HFFc6 (cell line): ENCODE measurements at places on chromosomes 5 and 9. TPM values are rescaled to one million over a fixed set of nuclear protein-coding genes. Genes with fewer than 3 reads are reported as not detected.

Gene RASGEF1C
- total RNA-seq = not detected in 3 replicates

Gene FOXD4L4
- total RNA-seq = not detected in 3 replicates

GRCh38 chr5:102119252-102119651, 176.8 kb downstream of the SLCO4C1 start:
- no peak for DNase-seq
- no peak overlapping the region for H3K27ac ChIP-seq
- no peak overlapping the region for H3K4me3 ChIP-seq
- no peaks in the 10 kb centered on the region for H3K36me3 ChIP-seq
- H3K4me1 ChIP-seq = no peaks in the 10 kb centered on the region

- no peaks in the 10 kb centered on the region for H3K4me1 ChIP-seq
- peaks cover 7% of the 10 kb centered on the region; the same call in 1 of the 2 replicates for H3K36me3 ChIP-seq
- H3K27ac ChIP-seq = no peak overlapping the region
- peaks cover 5% of the 10 kb centered on the region for H3K27me3 ChIP-seq
- H3K4me3 ChIP-seq = no peak overlapping the region
Observed at GRCh38 chr5:66222455-66222854, 78.4 kb downstream of the SREK1 start.

DNA sequence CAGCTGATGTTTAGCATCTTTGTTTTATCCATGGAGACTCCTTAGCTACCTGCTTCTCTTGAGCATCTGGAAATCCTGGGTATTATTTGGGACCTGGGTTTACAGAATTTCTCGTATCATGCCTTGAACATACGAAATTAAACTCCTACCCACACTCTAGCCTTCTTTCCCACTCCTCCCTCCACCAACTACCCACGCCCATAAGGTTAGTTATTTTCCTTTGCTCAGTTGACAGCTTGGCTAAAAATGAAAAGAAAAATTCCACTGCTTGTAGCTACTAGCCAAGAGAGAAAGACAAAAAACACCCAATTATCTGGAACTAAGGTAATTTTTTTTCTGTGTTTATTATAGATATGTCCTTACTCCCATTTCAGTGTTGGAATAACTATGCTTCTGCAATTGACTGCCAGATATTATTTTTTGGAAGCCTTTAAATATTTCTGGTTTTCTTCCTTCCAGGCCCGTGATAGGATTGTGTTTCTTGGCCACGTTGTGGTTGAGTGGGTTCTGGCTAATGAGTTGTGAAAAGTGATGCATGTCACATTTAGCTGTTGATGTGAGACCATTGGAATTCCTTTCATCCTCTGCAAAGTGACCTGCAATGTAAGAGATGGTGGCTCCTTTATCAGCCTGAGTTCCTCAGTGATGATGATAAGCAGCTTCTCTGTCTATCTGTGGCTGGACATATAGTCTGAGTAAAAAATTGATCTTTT, 308.1 kb downstream of the LRRC70 start:
- no peak overlapping the region for H3K27ac ChIP-seq
- no peak overlapping the region for H3K4me3 ChIP-seq
- no peaks in the 10 kb centered on the region for H3K36me3 ChIP-seq
- no peak for DNase-seq
- H3K27me3 ChIP-seq = no peaks in the 10 kb centered on the region

- no peak overlapping the region for H3K27ac ChIP-seq
- no peaks in the 10 kb centered on the region for H3K4me1 ChIP-seq
- H3K4me3 ChIP-seq = no peak overlapping the region
- no peaks in the 10 kb centered on the region for H3K27me3 ChIP-seq
- no peak for DNase-seq
Observed at GRCh38 chr9:9961487-9961886, 651.3 kb downstream of the PTPRD start.

DNA sequence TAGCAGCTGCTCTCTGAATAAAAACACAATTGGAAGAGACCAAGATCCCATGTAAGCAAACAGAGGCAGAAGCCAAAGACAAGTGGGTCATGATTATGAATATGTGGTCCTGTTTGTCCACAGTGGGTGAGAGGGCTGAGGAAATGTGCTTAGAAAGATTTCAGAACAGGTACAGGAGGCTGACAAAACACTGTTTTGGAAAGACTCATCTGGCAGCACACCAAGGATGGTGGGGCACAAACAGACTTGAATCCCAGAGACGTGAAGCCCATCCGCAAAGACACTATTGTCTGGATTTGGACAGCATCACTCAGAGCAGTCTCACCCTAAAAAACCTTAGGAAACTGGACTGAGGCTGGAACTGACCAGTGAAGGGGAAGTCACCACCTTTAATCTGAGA, 85.0 kb downstream of the ADRB2 start:
- DNase-seq = no peak
- H3K4me3 ChIP-seq = peak overlapping the region; percentile 4; the same call in 1 of the 2 replicates
- no peaks in the 10 kb centered on the region for H3K27me3 ChIP-seq

DNA sequence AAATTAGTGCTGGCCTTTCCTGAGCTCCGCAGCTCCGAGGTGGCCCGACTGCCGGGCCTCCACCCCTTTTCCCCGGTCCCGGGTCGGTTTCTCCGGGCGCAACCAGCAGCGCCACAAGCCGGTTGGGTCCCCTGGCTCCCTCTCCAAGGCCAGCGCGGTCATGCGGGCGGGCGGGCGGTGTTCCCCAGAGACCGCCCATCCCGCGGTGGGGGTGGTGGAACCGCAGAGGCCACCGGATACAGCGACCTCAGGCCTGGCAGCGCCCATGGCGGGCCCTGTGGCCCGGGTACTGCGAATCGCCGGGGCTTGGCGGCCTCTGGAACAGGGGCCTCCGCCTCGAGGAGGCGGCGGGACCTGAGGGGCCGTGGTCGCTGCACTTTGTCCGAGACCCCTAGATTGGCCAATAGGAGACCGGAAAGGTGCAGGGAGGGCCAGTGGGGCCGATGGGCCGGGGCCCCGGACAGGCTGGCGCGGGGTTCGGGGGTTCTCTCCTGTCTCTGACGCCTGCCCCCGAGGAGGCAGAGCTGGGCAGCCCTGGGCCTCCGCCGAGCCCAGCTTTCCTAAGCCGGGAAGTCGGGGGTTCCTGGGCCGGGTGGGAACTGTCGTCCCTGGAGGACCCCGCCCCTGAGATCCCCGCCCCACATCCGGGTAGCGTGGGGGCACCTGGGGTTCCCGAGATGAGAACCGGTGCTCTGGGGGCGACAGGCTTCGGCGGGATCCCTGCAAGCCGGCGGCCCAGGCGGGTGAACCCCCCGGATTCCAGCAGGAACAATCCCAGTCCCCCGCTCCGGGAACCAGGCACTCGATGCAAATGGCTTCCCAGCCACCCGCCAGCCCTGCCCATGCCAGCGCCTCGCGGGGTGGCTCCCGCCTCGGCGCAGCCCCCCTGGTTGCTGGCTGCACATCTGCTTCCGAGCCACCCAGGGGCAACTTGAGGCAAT, 293.9 kb downstream of the ZSWIM6 start:
- no peak overlapping the region for H3K27ac ChIP-seq
- DNase-seq = no peak
- H3K36me3 ChIP-seq = no peaks in the 10 kb centered on the region
- peaks cover 20% of the 10 kb centered on the region for H3K4me1 ChIP-seq

DNA sequence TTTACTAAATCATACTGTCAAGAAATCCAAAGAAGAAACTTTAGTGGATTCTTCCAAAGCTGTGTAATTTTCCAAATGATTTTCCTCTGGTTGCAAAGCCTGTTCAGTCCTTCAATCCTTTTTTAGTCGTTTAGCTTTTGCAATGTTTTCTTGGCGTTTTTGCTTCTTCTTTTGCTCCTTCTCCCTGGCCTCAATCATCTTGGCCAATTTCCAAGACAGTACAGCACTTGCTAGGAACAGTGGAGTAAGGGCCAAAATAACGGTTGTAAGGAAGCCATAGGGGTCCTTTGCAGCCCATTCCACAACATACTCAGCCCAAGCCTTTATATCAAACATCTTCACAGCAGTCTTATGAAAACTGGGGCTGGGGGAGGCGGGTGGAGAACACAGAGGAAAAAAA, 2.4 kb downstream of the SMIM15 start:
- H3K4me3 ChIP-seq = no peak overlapping the region
- peaks cover 45% of the 10 kb centered on the region for H3K4me1 ChIP-seq
- no peak for DNase-seq
- no peaks in the 10 kb centered on the region; the same call in 1 of the 2 replicates for H3K27me3 ChIP-seq
- H3K36me3 ChIP-seq = peaks cover 64% of the 10 kb centered on the region
- no peak overlapping the region; the same call in 1 of the 2 replicates for H3K27ac ChIP-seq

DNA sequence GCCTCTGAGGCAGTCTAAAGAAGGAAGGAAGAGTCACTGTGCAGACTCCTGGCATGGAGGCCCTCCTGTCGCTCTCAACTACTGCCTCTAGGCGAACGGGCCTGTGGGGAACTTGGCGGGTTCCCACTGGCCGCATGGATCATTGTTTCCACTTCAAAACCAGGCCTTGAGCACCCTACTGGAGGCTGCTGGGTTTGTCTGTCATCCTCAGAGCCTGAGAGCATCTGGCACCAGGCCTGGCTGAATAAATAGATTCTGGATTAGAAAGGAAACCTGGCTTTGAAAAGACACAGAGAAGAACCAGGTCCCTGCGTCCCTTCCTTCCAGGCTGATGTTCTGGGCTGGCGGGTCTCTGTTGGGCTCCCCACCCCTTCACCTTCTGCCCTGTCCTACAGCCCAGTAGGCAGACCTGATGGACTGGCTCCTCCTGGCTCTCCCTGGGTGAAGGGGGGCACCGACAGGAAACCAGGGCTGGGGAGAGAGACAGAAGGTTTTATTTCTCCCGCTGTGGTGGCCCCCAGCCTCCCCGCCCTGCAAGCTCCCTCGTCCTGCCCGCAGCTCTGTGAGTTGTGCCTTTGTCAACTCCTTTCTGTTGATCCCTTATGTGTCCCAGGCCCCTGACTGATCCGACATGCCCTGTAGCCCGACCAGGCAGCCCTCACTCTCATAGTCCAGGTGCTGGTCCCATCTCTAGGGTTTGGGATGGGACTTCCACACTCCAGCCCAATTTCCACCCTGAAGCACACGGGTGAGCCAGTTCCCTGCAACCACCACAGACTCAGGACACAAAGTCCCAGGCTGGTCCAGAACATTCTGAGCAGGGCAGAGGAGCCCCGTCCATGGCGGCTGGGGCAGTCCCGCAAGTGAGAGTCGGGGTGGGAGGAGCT, 50.1 kb downstream of the ADAMTS2 start:
- H3K4me3 ChIP-seq = no peak overlapping the region; the same call in 1 of the 2 replicates
- H3K36me3 ChIP-seq = peaks cover 17% of the 10 kb centered on the region
- peak overlapping the region; percentile 60 for H3K27ac ChIP-seq
- peaks cover 1% of the 10 kb centered on the region; the same call in 1 of the 2 replicates for H3K27me3 ChIP-seq
- H3K4me1 ChIP-seq = peaks cover 29% of the 10 kb centered on the region

DNA sequence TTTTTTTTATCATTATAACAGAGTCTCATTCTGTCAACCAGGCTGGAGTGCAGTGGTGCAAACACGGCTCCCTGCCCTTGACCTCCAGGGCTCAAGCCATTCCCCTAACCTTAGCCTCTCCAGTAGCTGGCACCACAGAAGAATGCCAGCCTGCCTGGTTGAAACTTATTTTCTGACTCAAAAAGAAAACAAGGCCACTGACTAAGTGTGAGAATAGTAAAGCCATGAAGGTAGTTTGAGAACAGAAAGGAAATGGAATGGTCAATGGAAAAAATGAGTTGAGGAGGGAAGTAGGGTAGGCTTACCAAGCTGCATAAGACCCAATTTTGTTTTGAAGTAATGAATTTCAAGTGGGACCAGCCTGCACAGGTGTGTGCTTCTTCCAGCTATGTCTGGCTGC, 82.8 kb upstream of the RORB start:
- no peaks in the 10 kb centered on the region; the same call in 1 of the 2 replicates for H3K36me3 ChIP-seq
- H3K27ac ChIP-seq = no peak overlapping the region
- no peak overlapping the region for H3K4me3 ChIP-seq
- H3K27me3 ChIP-seq = no peaks in the 10 kb centered on the region; the same call in 1 of the 2 replicates
- no peaks in the 10 kb centered on the region for H3K4me1 ChIP-seq

GRCh38 chr9:14097215-14097614, 216.7 kb downstream of the NFIB start:
- H3K27me3 ChIP-seq = peaks cover 2% of the 10 kb centered on the region; the same call in 1 of the 2 replicates
- no peaks in the 10 kb centered on the region for H3K36me3 ChIP-seq
- no peak overlapping the region for H3K27ac ChIP-seq
- peaks cover 23% of the 10 kb centered on the region for H3K4me1 ChIP-seq
- H3K4me3 ChIP-seq = no peak overlapping the region
